CD4-positive, alpha-beta T cell treated with Interleukin-4 for 4 hours (primary cell): ENCODE measurements at places on chromosomes 12 and 14.

DNA sequence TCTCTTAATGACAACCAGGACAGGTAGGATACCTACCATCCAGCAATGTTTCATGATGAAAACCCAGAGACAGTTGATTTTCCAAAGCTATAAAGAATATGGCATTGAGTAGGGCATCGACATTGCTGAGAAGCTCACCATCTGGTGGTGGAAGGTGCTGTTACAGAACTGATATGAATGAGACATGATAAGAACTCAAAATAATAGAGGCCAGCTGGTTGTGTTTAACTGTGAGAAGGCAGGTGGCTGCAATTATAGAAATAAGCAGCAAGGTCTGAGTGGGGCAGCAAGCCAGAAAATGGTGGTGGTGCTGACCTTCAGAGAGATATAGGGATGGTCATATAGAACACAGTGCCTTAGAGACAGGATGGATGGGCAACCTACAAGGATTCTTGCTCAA is 449.7 kb downstream of the BTG1 start:
- DNase-seq: no peak

GRCh38 chr14:60097974-60098373 is 6.3 kb downstream of the PCNX4 start:
- no peak for DNase-seq

- DNase-seq: no peak
Observed at GRCh38 chr12:26239122-26239851, 43.9 kb downstream of the SSPN start.

DNA sequence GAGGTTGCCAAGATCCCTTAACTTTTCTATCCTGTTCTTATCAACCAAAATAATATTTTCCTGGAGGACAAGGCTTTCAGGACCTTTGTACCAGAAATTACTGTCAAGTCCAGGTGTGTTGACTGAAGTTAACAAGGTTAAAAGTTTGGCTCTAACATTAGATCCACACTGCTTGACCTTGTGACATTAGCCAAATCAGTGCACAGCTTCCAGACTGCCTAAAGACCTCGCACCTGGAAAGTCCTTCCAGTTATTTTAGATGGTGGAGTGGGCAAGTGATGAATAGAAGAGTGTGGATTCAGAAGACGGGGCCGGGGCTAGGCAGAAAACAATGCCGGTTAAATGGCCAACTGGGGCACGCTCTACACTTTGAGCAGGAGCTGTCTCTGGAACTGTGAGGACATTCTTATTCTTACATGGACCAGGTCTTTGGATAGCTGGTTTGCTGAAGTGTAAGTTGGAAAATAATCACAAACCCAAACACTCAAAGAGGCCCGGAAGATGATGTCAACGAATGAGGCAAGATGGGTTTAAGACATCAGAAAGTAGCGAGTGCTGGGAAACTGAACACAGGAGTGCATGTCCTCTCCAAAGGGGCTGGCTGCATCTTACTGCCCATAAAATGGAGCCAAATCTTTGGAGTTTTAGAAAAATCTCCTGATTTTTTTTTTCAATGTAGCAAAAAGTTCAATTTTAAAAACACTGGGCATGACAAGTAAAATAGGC is 56.3 kb downstream of the NIN start:
- no peak for DNase-seq

DNA sequence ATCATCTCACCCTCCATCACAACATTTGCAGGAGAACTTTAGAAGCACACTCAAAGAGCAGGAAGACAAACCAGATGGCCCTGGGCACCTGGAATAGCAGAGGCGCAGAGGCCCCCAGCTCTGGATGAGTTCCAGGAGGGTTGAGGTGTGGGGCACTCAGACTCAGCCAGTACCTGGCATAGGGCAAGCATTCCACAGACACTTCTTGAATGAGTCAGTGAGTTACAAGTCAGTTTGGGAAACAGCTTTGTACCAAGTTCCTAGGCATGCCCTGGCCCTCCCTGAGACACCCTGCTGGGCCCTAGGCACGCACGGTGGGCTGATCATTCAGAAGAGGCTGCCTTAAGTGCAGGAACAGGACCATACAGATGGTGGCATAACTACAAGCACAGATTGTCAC is 54.3 kb downstream of the MAP3K9 start:
- DNase-seq: no peak

- DNase-seq: peak; percentile 8
Observed at GRCh38 chr14:89750908-89751392, 203.6 kb downstream of the EFCAB11 start.

GRCh38 chr14:63454863-63455622 is 88.1 kb downstream of the PPP2R5E start:
- DNase-seq: no peak

DNA sequence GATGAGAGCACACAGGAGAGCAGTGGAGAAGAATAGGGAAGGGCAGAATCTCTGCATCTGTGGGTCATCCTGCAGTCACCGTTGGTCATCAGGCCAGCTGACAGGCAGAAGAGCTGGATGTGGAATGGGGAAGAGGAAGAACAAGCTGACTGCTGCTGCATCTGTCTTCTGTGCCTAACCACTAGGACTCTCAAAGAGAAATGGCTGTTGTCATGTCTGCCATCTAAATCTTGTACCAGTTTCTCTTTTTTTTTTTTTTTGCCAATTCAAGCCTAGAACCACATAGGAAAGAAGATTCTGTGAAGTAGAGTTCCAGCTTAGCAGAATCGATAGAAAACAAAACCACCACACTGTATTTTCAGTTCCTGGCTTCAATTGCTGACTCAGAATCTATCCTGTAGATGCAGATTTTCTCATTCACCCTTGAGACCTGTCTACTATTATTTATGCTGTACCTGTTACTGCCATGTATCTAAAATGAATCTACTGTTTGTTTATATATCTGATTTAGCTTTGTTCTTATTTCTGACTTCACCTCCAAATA is 421.9 kb upstream of the PRICKLE1 start:
- DNase-seq: no peak

- DNase-seq: peak; percentile 70
Observed at GRCh38 chr12:53231921-53232645, at the start of gene RARG. RARG (minus strand) TSS chr12:53232209; CDS start chr12:53227545, 4,664 bp downstream.

DNA sequence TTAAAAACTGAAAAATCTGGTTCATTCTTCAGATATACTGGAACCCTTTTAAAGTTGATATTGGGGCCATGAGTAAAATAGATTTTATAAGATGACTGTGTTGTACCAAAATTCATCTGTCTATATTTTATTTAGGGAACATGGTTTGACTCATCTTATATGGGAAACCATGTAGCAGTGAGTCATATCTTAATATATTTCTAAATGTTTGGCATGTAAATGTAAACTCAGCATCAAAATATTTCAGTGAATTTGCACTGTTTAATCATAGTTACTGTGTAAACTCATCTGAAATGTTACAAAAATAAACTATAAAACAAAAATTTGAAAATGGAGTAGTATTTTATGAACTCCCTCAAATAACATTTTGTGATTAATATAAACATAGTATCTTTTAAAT is 14.2 kb downstream of the PTGER2 start:
- no peak for DNase-seq

- no peak for DNase-seq
Observed at GRCh38 chr12:5428332-5429221, 3.3 kb upstream of the NTF3 start.

DNA sequence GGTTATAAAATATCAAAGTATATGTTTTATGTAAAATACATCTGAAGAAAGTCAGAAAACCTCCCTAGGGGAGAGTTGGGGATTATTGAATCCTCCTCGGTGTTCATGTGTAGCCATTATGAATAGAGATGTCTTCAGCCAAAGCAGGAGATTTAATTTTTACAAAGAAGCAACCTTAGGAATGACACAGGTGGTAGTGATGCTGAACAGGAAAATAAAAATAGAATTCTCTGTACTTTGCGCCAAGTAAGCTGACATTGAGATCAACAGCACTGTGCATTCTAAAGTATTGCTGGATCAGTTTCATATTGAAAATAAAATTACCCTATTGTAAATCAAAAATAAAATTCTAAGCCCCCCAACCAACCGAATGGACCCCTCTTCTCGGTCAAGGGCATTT is 132.8 kb upstream of the TRHDE start:
- no peak for DNase-seq

DNA sequence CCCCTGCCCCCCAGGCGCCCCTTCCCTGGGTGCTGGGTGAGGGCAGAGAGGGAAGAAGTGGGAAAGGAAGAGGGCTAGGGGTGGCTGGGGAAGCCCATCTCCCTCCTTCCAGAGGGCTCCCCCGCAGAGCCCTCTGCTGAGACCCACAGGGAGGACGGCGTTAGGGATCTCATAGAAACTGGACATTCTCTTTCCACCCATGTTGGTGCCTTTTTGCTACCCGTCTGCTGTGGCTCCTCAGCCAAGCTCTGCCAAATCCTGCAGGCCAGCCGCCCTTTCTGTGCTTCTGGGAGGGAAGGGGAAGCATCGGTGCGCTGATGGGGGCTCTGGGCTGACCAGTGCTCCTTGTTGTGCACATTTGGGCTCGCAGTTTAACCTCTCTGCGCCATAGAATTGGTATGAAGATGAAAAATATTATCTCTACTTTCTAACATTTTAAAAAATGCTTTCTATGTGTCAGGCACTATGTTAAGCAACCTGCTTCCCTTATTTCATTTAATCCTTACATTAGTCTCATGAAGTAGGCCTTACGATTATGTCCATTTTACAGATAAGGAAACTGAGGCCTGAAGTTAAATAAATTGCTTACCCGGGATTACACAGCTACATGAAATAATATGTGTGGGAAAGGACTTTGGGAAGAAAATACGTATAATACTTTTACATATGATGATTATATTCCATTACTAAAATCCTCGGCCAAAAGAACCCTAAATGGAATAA is 981 bp downstream of the SLC48A1 start:
- no peak for DNase-seq

- DNase-seq: peak; percentile 81
Observed at GRCh38 chr14:21106498-21107282, 5.8 kb downstream of the TMEM253 start.

GRCh38 chr12:106767206-106767605 is 7.3 kb upstream of the RIC8B start:
- no peak for DNase-seq

DNA sequence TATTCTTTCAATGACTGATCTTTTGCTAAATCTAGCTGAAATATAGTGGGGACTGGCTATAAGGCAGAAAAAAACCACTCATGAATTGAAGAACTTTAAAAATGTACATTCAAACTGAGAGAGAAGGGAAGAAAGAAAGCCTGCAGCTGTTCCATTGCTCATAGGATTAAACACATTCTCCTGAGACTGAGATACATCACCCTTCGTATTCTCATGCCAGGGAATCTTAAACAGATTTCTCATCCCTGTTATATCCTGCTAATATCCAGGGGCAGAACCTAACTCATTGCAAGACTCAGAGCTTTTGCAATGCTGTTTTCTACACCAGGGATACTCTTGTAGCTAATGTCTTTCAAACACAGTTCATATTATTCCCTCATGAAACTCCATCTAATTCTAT is 67.2 kb upstream of the ACSS3 start:
- no peak for DNase-seq

GRCh38 chr12:1851151-1851701 is 30.9 kb downstream of the LRTM2 start:
- DNase-seq: no peak

DNA sequence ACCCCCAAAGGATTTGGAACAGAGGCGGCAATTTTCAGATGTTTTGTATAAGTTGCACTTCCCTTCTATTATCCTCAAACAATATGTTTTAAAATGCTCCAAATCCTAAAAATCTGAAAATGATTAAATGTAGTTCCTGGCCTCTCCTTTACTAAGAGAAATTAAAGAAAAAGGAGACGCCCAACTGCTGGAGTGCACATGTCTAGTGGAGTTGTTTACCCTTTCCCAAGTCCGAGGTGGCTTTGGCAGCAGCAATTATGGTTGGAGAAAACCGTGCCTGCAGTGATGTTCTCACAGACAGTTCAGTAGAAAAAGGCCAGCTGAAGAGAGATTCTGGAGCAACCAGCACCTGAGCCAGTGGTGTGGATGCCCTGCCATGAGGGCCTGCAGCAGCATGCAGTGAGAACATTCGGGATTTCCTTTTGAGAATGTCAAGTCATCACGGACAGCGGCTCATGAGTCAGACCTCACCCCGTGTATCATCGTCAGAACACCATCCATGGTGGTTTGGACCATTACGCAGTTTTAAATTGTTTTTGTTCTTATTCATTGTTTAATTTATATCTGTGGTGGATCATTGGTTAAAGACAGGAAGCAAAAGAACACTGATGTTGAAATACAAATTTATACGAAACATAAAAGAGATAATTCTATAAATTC is 179.0 kb upstream of the KRR1 start:
- no peak for DNase-seq

- DNase-seq: no peak
Observed at GRCh38 chr12:57775563-57776246, 3.3 kb downstream of the EEF1AKMT3 start.

- DNase-seq: no peak
Observed at GRCh38 chr12:53224897-53225634, 6.9 kb downstream of the RARG start.

GRCh38 chr12:3281588-3282383 is 204.6 kb downstream of the TSPAN9 start:
- DNase-seq: no peak

DNA sequence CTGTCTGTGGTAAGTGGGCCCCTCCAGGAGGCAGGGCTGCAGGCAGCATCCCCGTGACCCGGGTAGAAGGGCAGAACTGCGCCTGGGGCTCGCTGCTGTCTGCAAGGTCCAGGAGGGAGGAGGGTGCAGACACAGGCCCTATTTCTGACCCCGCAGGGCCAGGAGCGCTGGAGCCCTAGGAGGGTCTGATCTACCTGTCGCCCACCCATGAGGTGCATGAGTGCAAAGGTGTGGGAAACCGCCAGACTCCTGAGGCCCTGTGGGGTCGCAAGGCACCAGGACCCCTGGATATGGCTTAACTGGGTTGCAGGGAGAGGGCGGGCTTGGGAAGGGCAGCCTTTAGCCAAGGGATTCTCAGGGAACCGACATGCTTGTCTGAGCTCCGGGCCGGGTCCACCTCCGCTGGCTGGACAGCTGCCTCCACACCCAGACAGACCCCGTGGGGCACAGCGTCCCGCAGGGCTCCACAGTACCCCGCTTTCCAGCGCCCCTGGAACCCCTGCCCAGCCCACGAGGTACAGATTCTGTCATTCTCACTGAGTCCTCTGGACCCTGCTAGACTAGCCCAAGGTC is 72.9 kb upstream of the TSPAN11 start:
- DNase-seq: no peak

DNA sequence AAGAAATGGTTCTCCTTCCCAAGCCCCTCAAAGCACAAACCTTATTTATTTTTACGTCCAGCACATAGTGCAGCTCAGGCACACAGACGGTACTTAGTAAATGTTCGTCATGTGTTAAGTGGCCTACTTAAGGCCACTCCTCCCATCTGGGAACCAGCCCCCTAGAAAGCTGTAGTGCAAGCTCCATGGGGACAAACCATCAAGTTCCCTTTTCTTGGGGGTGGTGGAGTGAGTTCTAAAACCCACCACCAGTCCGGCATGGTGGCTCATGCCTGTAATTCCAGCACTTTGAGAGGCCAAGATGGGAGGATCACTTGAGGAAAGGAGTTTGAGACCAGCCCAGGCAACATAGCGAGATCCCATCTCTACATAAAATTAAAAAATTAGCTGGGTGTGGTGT is 49.4 kb downstream of the PITPNM2 start:
- DNase-seq: no peak

DNA sequence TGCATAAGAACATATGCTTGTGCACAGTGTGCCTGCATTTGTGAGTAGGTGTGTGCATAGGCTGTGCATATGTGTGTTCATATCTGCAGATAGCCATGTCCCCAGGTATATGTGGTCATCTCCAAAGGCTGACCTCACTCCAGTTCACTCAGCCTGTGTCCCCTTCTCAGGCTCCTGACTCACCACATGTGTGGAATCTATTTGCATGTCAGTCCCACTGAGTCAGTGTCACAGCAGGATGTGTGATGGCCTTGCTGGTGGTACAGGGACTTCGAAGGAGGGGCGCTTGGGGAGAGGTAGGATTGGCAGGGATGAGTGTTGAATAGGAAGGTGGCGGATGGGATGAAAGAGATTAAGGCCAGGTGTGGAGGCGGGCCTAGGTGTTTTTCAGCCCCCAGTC is 35.5 kb downstream of the KRT80 start:
- no peak for DNase-seq
